ENCODE measurements at places on chromosomes 5 and 9.

- DNase-seq: no peak
These were observed 38.7 kb upstream of the IL17B start for GRCh38 chr5:149417711-149418368.

- DNase-seq: no peak
These were observed 69.3 kb downstream of the SNX30 start for GRCh38 chr9:112819635-112820496.

DNA sequence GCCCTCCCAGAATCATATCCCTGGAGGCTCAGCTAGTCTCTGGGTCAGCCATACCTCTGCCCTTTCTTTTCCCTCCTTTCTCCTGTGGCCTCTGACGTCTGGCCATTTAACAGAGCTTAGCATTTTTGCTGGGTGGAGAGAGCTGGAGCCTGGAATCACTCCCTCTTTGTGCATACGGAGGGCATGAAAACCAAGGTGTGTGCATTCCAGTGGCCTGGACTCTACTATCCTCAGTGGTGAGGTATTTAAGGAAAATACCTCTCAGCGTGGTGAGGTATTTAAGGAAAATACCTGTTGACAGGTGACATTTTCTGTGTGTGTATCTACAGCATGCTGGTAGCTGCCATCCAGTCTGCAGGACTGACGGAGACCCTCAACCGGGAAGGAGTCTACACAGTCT lies 27.5 kb downstream of the TGFBI start:
- DNase-seq: no peak

DNA sequence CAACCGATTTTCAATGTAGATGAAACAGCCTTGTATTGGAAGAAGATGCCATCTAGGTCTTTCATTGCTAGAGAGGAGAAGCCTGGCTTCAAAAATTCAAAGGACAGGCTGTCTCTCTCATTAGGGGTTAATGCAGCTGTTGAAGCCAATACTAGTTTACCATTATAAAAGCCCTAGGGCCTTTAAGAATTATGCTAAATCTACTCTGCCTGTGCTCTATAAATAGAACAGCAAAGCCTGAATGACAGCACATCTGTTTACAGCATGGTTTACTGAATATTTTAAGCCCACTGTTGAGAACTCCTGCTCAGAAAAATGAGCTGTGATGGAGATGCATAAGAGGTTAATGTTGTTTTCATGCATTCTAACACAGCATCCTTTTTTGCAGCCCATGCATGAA lies 188.5 kb downstream of the TRIM32 start:
- DNase-seq: no peak

GRCh38 chr5:67286006-67286405 lies 89.4 kb upstream of the CD180 start:
- DNase-seq: no peak

DNA sequence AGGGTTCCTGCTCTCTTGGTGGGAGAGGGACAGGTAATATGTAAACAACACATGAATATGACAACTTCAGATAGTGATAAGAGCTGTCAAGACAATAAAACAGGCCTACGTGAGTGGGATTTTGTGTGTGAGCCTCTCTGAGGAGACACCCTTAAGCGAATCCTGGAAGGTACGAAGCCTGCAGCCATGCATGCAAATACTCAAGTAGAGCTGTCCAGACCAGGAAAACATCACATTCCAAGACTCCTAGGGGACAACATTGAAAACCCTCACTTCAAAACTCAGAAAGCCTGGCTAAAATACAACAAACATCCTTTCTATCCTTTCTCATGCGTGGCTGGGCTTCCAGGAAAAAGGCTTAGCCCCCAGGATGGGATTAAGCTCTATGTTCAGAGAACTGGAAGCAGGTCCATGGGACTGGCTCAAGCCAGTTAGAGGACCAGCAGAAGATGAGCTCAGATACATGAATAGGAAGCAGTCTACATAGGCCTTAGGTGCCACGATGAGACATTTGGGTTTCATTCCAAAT lies 124.8 kb upstream of the IQGAP2 start:
- DNase-seq: no peak
